ENCODE measurements at places on chromosomes 1 and 21.

- DNase-seq, result no peak
Observed at GRCh38 chr1:6674771-6675170, 26.8 kb downstream of the DNAJC11 start.

DNA sequence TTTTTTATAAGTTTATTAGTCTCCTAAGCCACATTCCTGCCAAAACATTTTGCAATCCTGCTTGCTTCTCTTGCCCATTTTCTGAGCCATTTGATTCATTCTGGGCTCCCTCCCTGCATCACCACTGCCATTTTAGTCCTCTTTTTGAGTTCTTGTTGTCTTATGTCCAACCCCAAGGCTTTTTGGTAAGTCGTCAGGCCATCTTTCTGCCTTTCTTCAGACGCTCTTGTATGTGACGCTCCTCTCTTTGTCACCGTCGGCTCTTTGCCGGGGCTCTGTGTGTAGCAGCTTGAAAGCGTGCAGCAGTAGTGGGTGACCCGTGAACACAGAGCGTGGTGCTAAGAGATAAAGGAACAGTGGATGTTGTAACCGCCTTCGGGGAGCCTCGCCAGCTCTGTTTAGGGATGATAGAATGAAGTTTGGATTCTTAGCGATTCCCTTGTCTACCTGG lies 14.6 kb downstream of the HUNK start:
- DNase-seq, result no peak

- no peak for DNase-seq
Observed at GRCh38 chr1:21914450-21914849, 22.7 kb downstream of the HSPG2 start.

GRCh38 chr1:202264726-202265125 lies 71.1 kb downstream of the LGR6 start:
- DNase-seq, result no peak

DNA sequence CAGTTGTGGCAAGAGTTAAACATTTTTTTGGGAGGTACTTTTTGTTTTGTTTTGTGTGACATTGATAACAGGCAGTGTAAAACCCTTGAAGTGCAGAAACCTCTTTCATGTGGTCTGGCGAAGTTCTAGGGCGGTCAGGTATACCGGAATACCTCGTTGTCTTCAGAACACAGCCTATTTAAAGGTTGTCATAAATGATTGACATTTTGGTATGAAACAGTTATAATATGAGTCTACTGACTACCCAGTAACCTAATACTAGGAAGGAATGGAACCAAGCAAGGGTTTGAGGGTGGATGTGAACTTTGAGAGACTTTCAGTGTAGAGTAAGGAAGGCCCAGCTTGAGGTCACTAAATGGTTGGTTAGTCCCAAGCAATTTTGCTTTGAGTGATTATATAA lies 40.5 kb downstream of the PATJ start:
- DNase-seq, result peak; percentile 55

DNA sequence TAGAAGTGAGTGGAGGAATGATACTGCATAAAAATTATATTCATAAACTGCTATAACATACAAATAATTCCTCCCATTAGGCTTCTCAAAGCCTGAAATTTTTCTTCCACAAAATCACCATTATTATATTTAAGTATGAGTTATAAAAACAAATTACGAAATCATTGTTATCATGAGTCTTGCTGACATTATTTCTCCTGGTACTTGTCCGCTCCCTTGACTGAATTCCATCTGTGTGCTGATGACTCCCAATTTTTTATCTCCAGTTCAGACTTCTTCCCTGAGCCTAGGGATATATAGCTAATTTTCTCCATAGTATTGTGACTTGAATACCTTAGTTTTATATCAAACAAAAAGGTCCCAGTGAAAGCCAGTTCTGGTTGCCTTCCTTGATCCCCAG lies 268.2 kb downstream of the HMCN1 start:
- DNase-seq, result no peak

- no peak for DNase-seq
Observed at GRCh38 chr1:201887116-201887866, 1.4 kb upstream of the SHISA4 start.

- no peak for DNase-seq
Observed at GRCh38 chr1:86640161-86640670, 64.2 kb upstream of the SH3GLB1 start.

GRCh38 chr1:229325401-229325800 lies 17.4 kb downstream of the CCSAP start:
- DNase-seq, result no peak

DNA sequence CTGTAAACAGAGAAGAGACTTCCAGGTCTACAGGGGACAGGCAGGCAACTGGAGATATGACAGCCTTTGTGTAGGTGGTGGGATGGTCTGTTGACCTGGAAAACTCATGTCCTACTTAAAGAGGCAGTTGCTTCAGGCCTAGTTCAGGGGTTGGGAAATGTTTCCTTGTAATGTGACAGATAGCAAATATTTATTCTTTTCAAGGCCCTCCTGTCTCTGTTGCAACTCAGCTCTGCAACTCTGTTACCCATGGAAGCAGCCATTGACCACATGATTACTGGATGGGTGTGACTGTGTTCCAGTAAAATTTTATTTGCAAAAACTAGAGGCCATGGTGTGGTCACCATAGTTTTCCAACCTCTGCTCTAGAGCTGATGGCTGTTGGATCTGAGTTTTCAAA lies 341.9 kb downstream of the PTBP2 start:
- no peak for DNase-seq

GRCh38 chr21:15333136-15333710 lies 268.4 kb upstream of the NRIP1 start:
- no peak for DNase-seq

GRCh38 chr1:59008599-59009347 lies 224.9 kb upstream of the JUN start:
- DNase-seq, result no peak

DNA sequence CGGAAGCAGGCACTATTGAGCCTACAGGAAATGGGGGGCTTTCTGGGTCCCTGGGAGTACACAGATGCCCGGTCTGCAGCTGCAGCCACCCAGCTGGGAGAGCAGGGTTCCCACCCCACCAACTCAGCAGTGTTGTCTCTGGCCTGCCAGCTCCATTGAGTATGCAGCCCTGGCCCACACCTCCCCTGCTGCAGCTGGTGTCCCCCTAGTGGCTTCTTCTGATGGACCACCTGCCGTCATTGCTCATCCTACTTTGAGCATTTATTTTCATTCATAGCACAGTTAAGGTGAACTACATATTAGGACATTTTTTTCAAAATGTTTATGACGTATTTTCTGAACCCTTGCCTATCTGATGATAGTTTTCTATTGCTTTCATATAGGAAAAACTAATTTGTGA lies 189.8 kb upstream of the LYPLAL1 start:
- DNase-seq, result no peak

GRCh38 chr21:42291751-42292562 lies 23.3 kb downstream of the TFF3 start:
- DNase-seq, result no peak

- DNase-seq, result no peak
Observed at GRCh38 chr1:216641669-216642460, 81.4 kb downstream of the ESRRG start.

- no peak for DNase-seq
Observed at GRCh38 chr1:222240536-222241181, 307.2 kb downstream of the HHIPL2 start.

DNA sequence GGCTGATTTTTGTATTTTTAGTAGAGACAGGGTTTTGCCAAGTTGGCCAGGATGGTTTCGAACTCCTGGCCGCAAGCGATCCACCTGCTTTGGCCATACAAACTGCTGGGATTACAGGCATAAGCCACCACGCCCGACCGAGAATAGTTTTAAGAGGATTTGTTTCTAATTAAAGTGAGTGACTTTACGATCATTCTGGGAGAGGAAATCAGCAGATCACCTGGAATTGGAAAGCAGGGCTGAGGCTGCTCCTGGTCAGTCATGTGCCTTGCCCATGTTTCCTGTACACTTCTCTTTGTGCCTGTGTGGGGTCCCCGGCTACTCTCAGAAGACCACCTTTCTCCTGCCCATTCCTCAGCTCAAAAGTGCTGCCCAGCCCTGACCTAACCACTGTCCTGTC lies 33.9 kb downstream of the ZBTB8B start:
- DNase-seq, result no peak

DNA sequence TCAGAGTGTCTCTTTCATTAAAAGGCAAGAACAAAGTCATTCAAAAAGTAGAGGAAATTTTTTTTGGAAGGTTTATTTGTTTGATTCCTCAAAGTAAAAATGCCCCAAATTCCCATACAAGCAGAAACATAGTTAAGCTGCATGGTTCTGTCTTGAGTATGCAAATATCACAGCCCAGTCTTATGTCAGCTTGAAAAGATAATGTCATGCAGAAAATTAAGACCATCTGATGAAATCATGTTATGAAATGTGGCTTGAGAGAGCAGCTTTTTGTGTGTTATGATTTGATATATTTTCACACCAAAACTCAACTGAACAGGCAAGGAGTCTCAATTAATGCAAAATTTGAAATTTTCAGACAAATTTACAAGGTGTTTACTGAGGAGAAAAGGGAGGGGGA lies 411.0 kb downstream of the LMO4 start:
- DNase-seq, result no peak

DNA sequence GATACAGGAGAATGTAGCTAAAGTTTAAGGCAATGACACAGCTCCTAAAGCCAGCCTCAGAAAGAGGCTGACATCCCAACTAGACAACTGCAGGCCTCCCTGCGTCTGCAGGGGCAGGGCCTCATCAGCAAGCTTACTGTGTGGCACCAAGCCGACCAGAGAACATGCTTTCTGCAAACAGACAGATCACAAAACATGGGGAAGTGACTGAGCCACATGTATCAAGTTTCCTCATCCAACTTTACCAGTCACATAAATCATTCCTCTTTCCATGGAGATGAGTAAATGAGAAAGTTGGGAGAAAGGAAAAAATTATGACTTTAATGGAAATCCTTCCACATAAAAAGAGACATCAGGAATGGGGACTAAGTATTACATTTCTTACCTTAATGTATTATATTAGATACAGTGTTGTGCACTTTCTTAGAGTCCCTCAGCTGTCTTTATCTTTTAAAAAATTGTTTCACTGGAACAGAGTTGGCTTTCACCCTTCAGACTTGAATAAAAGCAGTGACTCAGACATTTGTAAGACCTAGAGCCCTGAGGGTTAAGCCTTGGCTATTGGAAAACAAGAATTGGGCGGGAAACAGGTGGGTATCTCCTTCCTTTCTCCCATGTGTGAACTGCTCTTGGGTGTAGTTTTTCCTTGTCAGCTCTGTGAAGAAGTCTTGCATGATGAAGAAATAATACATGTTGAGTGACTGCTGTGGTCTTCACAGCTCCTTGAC lies 305.7 kb upstream of the SNX7 start:
- DNase-seq, result no peak

GRCh38 chr1:32195972-32196823 lies 4.2 kb upstream of the CCDC28B start:
- DNase-seq, result no peak

GRCh38 chr1:59081181-59081580 lies 215.7 kb upstream of the FGGY start:
- DNase-seq, result no peak

DNA sequence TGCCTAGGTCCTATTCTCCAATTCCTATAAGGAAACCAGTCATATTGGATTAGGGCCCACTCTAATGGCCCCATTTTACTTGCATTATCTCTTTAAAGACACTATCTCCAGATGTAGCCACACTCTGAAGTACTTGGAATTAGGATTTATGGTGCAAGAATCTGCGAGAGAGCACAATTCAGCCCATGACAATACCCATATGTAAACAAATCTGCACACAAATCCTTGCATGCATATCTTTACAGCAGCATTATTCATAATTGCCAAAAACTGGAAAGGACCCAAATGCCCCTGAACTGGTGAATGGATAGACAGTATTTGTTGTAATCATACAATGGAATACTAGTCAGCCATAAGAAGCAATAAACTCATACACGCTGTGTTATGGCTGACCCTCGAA lies 229.8 kb upstream of the ADAMTS5 start:
- no peak for DNase-seq

DNA sequence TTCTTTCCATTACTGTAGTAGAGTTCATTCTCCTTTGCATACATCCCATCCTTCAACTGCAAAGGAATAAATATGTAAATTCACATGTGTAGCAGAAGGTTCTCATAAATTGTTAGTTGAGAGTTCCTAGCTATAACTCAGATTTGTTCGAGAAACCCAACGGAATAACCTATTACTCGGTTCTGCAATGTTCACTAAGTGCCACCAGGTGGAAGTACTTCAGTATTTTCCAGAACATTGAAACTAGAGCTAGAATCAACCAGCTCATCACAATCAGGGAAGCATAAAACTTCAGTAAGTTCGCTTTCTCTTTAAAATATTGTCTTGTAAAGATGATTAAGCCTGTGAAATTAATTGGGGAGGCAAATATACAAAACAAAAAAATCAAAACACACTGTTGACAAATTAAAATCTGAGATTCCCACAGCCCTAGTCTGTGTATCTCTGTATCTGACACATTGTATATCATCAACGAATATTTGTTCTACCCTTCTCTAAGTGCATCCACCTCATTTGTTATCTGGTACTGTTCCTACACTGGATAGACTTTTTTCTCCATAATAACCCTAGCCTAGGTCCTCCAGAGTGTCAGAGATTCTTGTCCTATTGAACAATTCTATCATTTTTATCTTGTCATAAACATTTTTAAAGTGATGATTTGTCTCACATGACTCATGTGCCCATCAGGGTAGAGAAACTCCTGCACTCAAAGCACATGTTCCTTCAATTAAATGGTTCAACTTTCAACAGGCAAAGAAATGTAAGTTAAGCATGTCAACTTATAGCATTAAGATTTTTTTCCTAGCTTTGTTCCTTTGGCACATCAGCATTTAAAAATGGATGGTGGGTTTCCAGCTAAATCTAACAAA lies 31.9 kb downstream of the MROH9 start:
- DNase-seq, result no peak

GRCh38 chr1:244154508-244154871 lies 103.4 kb downstream of the ZBTB18 start:
- DNase-seq, result no peak

GRCh38 chr1:192610112-192610889 lies 25.6 kb upstream of the RGS13 start:
- no peak for DNase-seq

DNA sequence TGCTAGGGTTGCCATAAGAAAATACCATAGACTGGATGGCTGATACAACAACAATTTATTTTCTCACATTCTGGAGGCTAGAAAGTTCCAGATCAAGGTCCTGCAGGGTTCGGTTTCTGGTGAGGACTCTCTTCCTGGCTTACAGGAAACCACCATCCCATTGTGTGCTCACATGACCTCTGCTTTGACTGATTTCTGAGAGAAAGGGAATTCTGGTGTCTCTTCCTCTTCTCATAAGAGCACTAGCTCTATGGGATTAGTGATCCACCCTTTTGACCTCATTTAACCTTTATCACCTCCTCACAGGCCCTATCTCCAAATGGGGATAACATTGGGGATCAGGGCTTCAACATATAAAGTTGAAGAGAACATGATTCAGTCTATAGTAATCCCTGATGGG lies 47.5 kb downstream of the MRPL39 start:
- no peak for DNase-seq

DNA sequence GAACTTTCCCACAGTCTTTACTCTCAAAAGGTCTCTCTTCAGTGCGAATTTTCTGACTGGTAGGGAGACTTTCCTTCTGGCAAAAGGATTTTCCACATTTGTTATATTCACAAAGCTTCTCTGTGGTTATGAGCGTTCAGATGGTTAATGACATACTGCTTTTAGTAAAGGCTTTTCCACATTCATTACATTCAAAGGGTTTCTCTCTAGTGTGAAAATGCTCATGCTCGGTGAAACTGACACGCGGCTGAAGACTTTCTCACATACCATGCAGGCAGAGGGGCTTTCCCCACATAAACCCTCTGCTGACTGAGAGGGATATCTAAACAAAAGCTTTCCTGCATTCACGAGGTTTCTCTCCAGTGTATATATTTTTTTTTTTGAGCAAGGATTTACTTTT lies 9.9 kb upstream of the KLF18 start:
- DNase-seq, result peak; percentile 7

All from stimulated activated CD4-positive, alpha-beta T cell treated with anti-CD3 and anti-CD28 coated beads, Interleukin-15, amount 100 ng/mL, for 24 hours (primary cell).